ENCODE measurements at places on chromosomes 4 and X. TPM values are rescaled to one million over a fixed set of nuclear protein-coding genes. Genes with fewer than 3 reads are reported as not detected.

LUZP4 gene
- not detected for total RNA-seq

P2RY8 gene
- total RNA-seq = 0.02 TPM

CT47A1 gene
- not detected for total RNA-seq

GAB3 gene
- total RNA-seq = 0.55 TPM

SPANXC gene
- 0.65 TPM for total RNA-seq

TMPRSS11F gene
- not detected for total RNA-seq

BANK1 gene
- total RNA-seq = 1.1 TPM

MAGEE2 gene
- total RNA-seq = not detected

GRK4 gene
- total RNA-seq = 2.0 TPM

RXFP1 gene
- total RNA-seq = not detected

CFAP47 gene
- not detected for total RNA-seq

PROM1 gene
- total RNA-seq = 0.34 TPM

ITGB1BP2 gene
- 0.74 TPM for total RNA-seq

XK gene
- total RNA-seq = 0.39 TPM

GAGE2A gene
- total RNA-seq = not detected

CLTRN gene
- 0.75 TPM for total RNA-seq

POLA1 gene
- 11.7 TPM for total RNA-seq

FAM236D gene
- total RNA-seq = not detected

STBD1 gene
- 6.0 TPM for total RNA-seq

ADH4 gene
- total RNA-seq = not detected

RNF150 gene
- 0.36 TPM for total RNA-seq

SPACA5 gene
- not detected for total RNA-seq

SLC9A6 gene
- 9.1 TPM for total RNA-seq

PWWP3B gene
- total RNA-seq = not detected

C4orf50 gene
- total RNA-seq = not detected

ZAR1 gene
- not detected for total RNA-seq

SHROOM3 gene
- 6.8 TPM for total RNA-seq

PPP1R2C gene
- total RNA-seq = not detected

SLC49A3 gene
- total RNA-seq = not detected

IL15 gene
- 11.3 TPM for total RNA-seq

TRIM75 gene
- not detected for total RNA-seq

CCKAR gene
- not detected for total RNA-seq

CXCL3 gene
- total RNA-seq = 7.2 TPM

ANKRD37 gene
- 3.4 TPM for total RNA-seq

NIPAL1 gene
- total RNA-seq = 0.92 TPM

TREX2 gene
- 1.7 TPM for total RNA-seq

VSIG4 gene
- total RNA-seq = not detected

SAGE1 gene
- total RNA-seq = 0.03 TPM

CXCL6 gene
- not detected for total RNA-seq

FAM184B gene
- total RNA-seq = not detected

ASB9 gene
- total RNA-seq = 20.8 TPM

LRCH2 gene
- 0.02 TPM for total RNA-seq

PRDM5 gene
- 4.9 TPM for total RNA-seq

CENPVL2 gene
- not detected for total RNA-seq

PDCL2 gene
- not detected for total RNA-seq

IL21 gene
- not detected for total RNA-seq

LARP1B gene
- 14.9 TPM for total RNA-seq
